AG04450 (cell line): ENCODE measurements at places on chromosomes 1 and 21.

- no peak for DNase-seq
Observed at GRCh38 chr1:203058676-203058935, 27.2 kb downstream of the MYOG start.

DNA sequence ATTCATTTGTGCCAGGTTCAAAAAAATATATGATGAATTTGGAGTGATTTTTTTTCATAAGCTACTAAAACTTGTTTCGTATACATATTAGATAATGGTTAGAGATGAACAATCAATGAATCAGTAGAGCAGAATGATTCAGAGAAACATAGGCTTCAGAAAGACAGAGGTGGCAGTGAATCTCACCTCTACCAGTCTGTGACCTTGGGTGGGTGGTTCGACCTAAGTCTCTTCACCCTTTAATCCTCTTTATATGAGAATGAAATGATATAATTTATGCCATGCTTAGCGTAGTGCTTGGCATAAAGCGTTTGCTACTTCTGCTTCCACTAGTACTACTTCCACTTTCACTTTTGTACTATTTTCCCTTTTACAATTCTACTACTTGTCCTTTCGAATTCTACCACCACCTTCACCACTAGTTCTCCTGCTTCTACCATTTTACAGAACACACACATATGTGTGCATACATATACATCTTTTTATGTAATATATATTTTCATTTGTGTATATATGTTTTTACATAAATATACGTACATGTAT lies 45.1 kb downstream of the FYB2 start:
- DNase-seq = no peak

DNA sequence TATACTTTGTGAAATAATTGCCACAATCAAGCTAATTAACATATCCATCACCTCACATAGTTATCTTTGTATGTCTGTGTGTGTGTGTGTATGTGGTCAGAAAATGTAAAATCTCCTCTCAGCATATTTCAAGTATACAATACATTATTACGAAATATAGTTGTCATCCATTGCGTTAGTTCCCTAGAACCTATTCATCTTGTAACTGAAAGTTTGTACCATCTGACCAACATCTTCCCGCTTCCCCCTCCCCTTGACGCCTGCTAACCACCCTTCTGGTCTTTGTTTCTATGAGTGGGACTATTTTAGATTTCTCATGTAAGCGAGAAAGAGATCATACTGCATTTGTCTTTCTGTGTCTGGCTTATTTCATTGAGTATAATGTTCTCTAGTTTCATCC lies 455.3 kb downstream of the KCNT2 start:
- no peak for DNase-seq

DNA sequence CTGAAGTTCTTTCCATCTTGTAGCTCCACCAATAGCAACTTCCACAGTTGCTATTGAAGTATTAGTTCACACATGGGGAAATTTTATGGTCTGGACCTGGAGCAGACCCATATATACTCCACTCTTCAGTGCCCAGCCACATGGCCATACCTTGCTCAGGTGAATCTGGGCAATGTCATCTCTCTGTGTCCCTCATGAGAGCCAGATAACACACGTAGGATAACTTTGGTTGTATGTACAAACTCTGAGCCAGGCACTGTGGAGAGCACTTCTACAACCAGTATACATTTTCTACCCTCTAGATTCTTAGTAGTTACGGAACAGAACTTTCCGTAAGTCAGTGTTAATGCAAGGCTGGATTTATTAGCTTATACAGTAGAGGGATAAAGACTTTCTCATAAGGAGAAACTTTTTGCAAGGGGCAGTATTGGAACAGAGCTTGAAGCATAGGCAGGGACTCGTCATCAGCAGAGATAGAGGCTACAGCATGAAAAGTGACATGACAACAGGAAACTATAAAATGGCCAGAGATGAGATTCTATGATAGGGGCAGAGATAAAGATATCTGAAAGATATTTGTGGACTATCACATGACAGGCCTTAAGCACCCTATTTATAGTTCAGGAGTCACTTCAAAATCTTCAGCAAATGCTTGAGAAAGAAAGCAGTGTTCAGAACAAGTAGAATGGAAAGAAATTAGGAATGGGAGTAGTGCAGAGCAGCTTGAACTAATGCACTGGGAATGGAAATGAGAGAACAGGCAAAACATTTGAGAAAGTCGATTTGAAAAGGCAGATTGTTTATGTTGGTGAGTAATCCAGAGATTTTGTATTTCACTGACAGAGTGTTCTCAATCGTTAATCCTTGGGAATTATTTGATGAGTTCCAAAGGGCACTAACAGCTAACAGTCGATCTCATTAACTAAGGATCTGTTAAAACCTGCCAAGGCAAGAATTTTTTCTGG lies 481.8 kb downstream of the USP25 start:
- DNase-seq = no peak

GRCh38 chr21:33393348-33393747 lies 9.9 kb upstream of the IFNGR2 start:
- no peak for DNase-seq

- no peak for DNase-seq
Observed at GRCh38 chr21:29064850-29065481, 8.5 kb downstream of the CCT8 start.

DNA sequence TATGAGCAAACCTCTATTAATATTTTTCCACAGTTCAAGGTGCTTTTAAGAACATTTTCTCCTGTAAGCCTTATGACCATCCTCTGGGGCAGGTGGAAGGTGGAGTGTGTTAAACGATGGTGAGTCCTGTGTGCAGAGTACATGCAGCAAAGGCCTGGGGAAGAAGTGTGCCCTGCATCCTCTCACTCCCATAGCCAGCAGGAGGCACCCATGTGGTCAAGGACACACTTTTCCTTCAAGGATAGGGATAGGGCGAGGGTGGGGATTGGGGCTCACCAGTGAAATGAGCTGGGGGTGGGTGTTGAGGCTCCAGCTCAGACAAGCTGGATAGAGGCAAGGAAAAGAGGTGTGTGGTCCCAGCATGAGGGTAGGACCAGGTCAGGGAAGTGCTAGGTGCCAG lies 120.8 kb upstream of the KCNE2 start:
- DNase-seq = no peak

DNA sequence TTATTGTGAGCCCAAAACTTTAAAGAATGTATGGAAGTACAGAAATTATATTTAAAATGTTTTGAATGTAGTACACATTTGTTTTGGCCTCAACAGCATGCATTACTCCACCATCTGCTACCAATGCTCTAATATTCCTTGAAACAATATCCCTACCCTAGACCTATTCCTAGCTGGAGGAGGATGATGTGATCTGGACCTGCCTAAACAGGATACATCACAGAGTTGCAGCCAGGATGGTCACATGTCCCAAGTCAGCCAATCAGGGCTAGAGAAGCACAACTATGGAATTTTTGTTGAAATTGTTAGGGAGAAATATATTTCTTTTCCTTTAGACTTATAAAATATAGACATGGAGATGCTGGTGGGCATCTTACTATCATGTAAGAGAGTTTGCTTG lies 623.3 kb upstream of the NR5A2 start:
- peak; percentile 7 for DNase-seq

GRCh38 chr1:109791495-109792043 lies 27.8 kb upstream of the EPS8L3 start:
- DNase-seq = no peak
